ENCODE measurements at places on chromosomes 1 and 21. TPM values are rescaled to one million over a fixed set of nuclear protein-coding genes. Genes with fewer than 3 reads are reported as not detected.

- no peak for DNase-seq
Measured at GRCh38 chr1:66351913-66352312, 182.0 kb upstream of the SGIP1 start.

DNA sequence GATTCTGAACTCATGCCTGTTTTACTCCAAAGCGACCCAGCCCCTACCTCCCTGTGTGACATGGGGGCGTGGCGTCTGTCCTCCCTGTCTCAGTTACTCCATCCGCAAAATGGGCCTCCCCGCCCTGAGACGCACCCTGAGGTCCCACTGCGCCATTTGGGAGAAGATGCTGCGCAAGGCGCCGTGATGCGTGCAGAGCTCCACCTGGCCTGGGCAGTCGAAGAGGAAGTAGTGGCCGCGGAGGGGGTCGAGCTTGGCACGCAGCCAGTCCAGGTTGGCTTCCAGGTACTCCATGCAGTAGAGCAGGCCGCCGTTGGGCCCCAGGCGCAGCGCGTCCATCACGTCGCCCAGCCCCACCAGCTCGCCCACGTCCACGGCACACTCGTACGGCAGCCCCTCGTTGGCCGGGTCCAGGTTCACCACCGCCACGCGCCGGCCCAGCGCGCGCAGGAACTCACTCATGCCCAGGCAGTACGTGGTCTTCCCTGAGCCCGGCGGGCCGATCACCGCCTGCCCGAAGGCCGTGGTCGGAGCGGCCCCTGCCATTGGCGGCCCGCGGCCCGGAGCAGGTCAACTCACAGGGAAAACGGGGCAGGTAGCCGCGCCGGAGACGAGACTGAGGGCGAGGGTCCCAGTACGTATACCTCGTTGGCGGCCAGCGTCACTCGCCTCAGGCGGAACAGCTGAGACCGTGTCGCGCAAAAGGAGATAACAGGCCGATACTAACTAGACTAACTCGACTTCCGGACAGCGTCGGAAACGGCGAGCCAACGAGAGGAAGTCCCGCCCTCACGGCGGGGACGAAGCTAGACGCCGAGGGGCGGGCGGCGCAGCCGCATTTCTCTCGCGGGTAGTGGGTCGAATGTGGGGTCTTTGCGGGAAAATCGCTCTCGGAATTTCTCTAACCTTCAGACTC is at the start of gene GPN2:
GPN2 (minus strand) TSS at position 733 of the 916 bp plus-strand sequence; CDS start at position 546, 187 bp downstream.
- peak; percentile 86 for DNase-seq

DNA sequence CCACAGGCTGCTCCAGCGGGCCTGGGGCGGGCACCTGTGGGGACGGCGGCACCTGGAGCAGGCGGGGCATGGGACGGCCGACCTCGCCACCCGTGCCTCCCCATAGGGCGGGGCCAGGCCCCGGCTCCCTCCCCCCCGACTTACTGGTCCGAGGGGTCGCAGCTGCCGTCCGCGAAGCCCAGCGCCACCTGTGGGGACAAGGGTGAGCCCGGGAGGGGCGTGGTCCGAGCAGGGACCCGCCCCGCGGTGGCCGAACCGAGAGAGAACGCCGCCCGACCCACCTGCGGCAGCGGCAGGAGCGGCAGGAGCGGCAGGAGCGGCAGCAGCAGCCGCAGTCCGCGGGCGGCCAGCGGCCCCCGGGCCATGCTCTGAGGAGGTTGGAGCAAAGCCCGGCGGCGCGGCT is at the start of gene TMEM52:
TMEM52 (minus strand) TSS at position 379 of the 403 bp plus-strand sequence; CDS start at position 365, 14 bp downstream.
- DNase-seq: peak; percentile 94

DNA sequence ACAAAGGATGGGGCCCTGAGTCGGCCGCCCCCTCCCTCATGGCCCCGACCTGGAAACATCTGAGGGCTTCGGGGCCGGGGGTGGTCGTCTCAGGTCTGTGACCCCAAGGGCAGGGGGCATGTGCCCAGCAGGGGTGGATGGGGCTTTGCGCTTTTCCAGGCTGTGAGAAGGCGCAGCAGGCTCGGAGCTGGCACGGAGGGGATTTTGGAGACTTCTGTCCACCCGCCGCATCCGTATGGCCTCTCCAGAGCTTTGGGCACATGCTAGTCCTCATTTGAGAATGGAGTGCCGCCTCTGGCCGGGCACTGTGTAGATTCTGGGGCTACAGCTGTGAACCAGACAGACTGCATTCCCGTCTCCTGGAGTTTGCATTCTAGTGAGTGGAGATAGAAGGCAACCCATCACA is 66.1 kb upstream of the WNT4 start:
- no peak for DNase-seq

DNA sequence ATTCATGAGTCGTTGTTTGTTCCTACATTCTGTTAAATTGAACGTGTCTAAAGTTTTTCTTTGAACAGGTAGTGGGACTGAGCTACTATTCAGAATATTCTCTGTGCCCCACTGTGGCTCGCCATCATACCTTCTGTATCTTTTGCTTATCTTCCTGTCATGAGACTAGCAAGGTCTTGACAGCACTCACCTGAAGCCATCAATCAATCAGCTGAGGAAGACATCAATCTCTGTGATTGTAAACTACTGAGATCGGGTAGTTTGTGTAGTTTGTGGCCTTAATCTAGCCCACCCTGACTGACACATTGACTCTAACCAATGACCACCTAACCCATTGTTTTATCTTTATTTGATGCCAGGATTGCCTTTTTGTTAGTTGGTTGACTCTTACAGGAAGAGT is 17.7 kb upstream of the RUNX1 start:
- DNase-seq: no peak

Gene MYOG
- polyA plus RNA-seq: not detected

Gene CELA3A
- polyA plus RNA-seq: not detected

DNA sequence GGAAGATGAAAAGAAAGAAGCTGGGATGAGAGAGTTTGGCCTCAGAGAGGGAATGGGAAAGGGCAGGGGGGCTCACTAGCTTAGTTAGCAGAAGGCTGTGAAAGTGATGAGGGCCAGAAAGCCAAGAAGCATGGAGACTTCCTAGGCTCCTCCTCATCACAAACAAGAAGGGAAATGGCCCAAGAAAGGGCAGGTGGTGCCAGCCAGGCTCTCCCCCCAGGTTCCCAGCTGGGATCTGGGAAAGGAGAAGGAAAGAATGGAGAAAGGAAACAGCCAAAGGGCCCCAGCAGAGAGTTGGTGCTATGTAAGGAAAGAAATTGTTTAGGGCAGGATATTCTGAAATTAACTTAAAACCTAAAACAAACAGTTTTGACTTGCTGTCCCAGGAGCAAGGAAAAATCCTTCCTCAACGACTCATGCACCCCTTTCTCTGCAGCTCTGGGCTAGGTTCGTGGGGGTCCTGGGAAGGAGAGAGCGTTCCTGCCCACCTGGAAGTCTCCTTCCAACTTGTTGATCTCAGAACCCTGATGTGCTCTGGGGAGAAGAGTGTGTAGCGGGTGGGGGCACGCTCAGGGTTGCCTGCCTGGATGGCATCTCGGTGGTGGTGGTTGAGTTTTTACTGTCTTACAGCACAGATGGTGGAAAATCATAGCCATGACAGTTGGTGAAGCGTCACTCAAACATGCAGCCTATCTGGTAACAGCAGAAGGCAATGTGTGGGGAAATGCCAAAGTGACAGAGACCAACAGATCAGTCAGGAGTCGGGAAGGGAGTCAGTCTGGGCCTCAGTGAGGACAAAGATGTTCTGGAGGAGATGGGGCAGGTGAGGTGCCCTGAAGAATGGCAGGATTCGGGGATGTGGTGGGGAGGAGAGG is 147.3 kb downstream of the CLIC6 start:
- DNase-seq: no peak

Gene RNU1-3
- not detected for polyA plus RNA-seq

Gene FMO3
- not detected for polyA plus RNA-seq

GRCh38 chr1:234231061-234231892 is 142.0 kb upstream of the COA6 start:
- peak; percentile 69 for DNase-seq

DNA sequence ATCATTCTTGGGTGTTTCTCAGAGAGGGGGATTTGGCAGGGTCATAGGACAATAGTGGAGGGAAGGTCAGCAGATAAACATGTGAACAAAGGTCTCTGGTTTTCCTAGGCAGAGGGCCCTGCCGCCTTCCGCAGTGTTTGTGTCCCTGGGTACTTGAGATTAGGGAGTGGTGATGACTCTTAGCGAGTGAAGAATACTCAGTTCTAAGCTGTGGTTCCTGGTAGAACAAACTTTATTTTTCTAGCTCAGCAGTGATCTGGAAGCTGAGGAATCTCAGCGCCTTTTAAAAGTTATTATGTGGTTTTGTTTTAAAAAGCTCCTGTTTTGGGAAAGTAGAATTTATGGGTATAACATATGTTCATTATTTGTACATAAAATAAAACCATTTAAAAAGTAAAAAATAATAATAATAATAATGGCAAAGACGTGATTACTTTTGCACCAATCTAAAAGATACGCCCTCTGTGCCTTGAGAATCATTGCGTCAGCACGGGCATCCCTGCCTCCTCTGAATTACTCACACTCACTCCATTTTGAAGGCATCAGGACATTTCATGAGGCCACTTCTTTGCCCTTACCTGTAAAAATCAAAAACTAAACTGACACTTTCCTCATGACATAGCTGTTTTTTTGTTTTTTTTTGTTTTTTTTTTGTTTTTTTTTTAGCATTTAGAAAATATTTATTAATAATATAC is 29.7 kb upstream of the TNFRSF1B start:
- no peak for DNase-seq

GRCh38 chr1:199948587-199949280 is 78.8 kb upstream of the NR5A2 start:
- DNase-seq: no peak

DNA sequence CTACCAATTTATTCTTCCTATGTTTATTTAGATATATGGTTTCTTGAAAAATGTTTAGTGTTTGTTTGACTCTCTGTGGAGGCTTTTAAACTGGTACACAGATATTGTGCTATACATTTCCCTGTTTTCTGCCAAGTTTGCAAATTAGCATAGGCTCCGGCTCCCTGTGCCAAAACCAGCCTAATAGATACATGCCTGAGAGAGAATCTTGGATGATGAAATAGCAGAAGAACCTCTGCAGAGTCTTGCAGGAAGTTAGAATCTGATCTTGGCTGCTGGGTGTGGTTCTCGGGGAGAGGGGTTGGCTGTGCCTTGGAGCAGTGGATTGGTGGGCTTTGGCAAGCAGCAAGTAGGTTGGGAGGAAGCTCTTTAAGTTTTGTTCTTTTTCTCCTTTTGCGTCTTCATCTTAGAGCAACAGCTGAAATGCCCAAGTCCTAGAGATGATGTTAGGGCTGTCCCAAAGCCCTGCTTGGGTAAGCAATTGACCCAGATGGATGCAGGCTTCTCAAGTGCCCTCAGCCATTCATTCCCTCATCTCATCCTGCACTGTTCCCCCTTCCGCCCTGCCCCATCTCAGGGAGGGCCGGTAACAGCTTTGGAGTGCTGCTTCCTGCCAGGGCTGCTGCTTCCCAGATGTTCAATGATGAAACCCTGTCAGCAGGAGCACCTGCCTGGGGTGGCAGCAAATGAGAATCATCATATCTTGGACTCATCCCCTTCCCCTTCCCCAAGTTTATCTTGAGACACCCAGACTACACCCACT is 9.3 kb downstream of the PLA2G2A start:
- DNase-seq: no peak

DNA sequence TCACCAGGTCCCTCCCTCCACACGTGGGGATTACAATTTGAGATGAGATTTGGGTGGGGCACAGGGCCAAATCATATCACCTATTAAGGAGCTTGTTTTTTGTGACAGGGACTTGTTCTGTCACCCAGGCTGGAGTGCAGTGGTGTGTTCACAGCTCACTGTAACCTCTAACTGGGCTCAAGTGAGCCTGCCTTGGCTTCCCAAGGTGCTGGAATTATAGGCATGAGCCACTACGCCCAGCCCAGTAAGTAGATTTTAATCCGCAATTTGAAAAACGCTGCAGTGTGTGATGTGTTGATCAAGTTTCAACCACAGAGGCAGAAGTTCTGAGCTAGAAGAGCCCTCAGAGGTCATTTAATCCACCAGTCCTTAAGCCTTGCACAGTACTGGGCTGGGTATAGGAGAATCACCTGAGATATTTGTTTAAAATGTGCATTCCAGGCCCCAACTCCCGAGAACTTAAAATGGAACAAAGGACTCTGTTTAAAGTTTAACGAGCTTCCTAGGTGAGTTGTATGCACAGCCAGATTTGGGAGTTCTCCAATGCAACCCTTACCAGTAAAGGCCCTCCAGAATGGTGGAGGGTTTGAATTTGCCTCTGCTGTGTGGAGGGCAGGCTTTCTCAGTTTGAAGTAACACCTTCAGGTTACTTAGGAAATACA is 13.4 kb downstream of the RPL11 start:
- no peak for DNase-seq

- no peak for DNase-seq
Measured at GRCh38 chr1:154906621-154907081, 29.9 kb downstream of the PMVK start.

DNA sequence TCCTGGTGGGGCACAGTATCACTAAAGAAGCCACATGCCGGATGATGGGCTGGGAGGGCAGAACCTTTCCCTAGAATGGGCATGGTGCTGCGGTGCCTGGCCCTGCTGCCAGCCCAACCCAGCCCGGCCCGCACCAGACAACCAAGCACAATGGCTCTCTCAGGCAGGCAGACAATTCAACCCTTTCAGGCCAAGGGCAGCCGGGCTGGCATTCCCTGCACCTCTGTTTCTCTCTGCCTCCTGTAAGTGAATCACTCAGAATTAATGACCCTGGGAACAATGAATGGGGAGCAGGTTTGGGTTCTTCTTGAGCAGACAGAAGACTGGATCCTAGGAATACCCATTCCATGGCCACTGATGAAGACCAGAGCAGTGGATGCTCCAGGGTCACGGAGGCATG is 41.0 kb upstream of the IFFO2 start:
- DNase-seq: no peak

GRCh38 chr1:174786760-174787159 is 213.0 kb upstream of the CACYBP start:
- DNase-seq: no peak

- no peak for DNase-seq
Measured at GRCh38 chr1:111886741-111887140, 102.7 kb downstream of the KCND3 start.

GRCh38 chr21:34091032-34091431 is 17.7 kb downstream of the MRPS6 start:
- DNase-seq: no peak

- DNase-seq: no peak
Measured at GRCh38 chr1:89839516-89839915, 18.7 kb downstream of the LRRC8D start.

Data from K562 (cell line).